ENCODE measurements at places on chromosomes 6 and 20.

DNA sequence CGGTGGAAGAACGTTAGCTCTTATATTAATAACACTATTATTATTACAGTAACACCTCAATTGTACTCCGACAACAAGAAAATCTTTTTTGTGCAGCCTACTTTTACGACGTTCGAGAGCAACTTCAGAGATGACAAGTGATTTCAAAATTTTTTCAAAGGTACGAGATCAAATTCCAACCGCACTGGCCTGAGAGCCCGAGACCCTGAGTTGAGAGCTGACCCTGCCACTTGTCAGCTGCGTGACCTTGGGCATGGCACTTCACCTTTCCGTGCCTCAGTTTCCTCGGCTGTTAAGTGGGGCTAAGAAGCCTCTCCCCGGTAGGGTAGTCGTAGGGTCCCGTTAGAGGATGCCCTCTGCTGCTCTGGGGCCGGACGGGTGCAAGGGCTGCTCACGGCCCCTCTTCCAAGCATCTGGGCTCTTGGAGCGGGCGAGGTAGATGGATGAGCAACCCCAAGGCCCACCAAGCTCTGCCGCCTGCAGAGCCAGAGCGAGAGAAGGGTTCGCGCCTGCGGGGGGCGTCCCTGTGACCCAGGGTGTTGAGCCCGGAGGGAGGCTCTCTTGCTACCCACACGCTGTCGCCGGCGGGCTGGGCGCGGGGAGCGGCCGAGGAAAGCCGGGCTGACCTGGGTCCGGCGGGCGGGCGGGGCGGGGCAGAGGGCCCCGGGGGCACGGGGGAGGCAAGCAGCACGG lies 510 bp downstream of the NDRG3 start:
- DNase-seq, result no peak

DNA sequence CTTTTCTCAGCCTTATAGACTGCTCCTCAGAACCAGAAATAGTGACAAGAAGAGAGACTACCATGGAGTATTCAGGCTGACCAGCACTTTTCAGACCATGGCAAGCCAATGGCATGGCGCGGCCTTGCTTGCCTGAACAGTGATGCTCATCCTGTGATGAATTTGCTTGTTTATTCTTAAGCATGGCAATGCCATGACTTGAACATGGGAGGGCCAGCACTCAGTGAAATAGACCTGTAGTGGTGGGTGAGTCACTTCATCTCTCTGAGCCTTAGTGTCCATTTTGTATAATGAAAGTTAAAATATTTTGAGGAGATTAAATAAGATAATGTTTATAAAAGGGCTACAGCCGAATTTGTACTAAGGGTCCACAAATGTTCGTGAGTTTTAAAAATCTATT lies 79.1 kb downstream of the LRRC1 start:
- no peak for DNase-seq

- DNase-seq, result no peak
Measured at GRCh38 chr6:128443553-128443952, 76.8 kb downstream of the PTPRK start.

DNA sequence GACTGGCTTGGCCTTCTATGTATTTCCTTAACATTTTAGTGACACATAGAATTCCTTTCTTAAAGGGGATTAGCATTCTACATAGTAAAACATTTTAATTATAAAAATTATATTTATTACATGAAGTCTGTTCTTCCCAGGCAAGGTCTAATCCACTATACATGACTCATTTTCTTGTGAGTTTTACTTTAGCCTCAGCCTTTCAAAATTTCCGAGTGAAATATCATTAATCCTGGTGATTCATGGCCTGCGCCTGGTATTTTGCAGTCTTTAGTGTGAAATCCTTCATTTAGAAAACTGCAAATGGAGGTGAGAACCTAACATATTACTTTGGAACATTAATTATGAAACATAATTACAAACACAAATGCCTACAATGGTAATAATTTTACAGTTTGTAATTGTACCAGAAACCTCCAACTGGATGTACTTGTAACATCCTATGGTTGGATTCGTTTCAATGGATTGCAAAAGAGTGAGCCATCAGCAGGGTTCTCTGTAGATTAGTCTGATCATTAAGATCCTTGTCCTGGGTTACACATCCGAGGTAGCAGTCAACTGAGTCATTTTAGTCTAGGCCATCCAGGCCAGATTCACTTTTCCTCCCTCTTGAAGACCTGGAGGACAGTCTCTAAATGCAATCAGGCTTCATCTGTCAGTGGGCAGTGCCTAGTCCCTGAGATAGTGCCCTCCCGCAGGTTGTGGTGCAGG lies 272.0 kb downstream of the PACRG start:
- DNase-seq, result no peak

- no peak for DNase-seq
Measured at GRCh38 chr20:16350465-16350864, 222.8 kb downstream of the KIF16B start.

GRCh38 chr6:134675110-134676054 lies 274.5 kb downstream of the ALDH8A1 start:
- no peak for DNase-seq

- no peak for DNase-seq
Measured at GRCh38 chr20:1242530-1242929, 16.7 kb downstream of the RAD21L1 start.

DNA sequence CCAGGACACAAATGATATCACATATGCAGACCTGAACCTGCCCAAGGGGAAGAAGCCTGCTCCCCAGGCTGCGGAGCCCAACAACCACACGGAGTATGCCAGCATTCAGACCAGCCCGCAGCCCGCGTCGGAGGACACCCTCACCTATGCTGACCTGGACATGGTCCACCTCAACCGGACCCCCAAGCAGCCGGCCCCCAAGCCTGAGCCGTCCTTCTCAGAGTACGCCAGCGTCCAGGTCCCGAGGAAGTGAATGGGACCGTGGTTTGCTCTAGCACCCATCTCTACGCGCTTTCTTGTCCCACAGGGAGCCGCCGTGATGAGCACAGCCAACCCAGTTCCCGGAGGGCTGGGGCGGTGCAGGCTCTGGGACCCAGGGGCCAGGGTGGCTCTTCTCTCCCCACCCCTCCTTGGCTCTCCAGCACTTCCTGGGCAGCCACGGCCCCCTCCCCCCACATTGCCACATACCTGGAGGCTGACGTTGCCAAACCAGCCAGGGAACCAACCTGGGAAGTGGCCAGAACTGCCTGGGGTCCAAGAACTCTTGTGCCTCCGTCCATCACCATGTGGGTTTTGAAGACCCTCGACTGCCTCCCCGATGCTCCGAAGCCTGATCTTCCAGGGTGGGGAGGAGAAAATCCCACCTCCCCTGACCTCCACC lies 42.2 kb downstream of the SIRPA start:
- no peak for DNase-seq

DNA sequence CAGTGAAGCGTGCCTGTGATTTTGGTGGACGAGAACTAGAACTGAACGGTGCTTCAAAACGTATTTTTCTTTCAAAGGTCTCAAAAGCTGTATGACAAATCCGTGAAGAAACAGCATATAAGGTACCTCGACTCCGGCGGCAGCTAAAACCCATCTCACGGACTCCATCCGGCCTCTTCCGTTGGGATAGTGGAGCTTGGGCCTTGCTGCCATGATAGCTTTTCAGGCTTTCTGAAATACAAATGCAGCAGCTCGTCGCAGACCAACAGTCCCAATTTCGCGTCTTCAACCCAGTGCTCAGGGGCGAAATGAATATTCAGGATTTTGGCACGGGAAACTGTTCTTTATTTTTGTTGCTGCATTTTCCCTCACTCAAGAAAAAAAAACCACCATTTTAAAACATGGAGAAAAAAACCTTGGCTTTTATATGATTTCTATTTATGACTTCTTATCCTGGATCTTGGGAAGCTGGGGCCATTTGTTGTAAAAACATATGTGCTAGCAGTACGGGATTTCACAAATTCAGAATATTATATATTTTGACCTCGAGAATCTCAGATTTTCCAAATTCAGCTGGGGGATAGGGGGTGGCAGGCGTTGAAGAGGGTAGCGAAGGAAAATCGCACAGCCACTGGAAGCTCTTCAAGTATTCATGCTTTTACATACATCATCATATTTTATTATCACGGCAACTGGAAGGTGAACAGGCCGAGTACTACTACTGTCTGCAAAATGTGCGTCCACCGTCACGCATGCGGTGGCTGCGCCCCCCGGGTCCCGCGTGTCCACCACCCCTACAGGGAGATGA lies 849 bp downstream of the GSTA4 start:
- no peak for DNase-seq

DNA sequence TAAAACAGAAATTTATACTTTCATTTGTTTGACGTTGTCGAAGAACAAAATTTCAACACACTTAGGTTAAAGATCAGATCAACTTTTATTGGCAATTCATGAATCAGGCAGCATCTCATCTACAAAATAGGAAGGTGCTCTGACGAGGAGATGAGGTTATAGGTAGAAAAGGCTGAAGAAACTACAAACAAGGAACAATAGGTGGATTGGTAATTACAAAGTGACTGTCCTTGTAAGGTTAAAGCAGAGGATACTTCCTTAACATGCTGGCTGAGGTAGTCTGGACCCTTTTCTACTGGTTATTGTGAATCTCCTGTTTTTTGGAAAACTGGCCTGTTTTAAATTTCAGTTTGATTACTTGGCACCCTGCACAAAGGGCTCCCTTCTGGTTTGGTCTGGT lies 32.5 kb upstream of the TRIM27 start:
- DNase-seq, result no peak

DNA sequence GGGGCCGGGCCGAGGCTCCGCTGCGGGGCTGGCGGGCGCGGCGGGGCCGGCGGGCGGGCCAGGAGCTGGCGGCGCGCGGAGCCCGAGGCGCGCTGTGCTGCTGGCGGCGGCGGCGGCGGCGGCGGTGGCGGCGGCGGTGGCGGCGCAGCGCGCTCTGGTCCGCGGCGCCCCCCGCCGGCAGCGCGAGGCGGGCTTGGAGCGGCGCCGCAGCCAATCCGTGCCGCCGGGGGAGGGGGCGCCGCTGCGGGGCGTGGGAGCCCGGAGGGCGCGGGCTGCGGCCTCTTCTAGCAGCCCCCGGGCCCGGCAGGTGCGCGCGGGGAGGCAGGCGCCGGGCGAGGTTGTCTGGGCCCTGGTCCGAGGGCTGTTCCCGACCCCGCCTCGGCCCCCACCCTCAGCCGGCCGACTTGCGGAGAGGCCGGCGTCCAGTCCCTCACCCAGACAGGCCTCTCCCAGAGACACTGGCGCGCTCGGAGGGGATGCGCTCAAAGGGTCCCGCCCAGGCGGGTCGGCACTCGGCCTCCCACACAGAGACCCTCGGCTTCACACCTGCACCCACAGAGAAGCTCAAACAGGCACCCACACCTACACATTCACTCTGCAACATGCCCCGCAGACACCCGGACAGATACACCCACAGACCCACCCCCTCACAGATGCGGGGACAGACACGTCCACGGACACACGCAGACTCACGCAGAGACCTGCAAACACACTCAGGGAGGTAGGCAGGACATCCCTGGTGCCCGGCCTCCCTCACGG lies at the start of gene RIMS4:
Gene RIMS4, minus strand, starts transcription at position 156 of the 759 bp plus-strand sequence. CDS start 275 bp downstream, outside the sequence.
- no peak for DNase-seq

GRCh38 chr20:22382742-22383141 lies 201.6 kb downstream of the FOXA2 start:
- no peak for DNase-seq

All from central memory CD4-positive, alpha-beta T cell (primary cell).